Right atrium auricular region (tissue), 2 donors: ENCODE measurements at places on chromosomes 13 and 19. TPM values are rescaled to one million over a fixed set of nuclear protein-coding genes. Genes with fewer than 3 reads are reported as not detected.
A peak's percentile ranks its signal among the peaks of the same experiment; 100 is the strongest.

DNA sequence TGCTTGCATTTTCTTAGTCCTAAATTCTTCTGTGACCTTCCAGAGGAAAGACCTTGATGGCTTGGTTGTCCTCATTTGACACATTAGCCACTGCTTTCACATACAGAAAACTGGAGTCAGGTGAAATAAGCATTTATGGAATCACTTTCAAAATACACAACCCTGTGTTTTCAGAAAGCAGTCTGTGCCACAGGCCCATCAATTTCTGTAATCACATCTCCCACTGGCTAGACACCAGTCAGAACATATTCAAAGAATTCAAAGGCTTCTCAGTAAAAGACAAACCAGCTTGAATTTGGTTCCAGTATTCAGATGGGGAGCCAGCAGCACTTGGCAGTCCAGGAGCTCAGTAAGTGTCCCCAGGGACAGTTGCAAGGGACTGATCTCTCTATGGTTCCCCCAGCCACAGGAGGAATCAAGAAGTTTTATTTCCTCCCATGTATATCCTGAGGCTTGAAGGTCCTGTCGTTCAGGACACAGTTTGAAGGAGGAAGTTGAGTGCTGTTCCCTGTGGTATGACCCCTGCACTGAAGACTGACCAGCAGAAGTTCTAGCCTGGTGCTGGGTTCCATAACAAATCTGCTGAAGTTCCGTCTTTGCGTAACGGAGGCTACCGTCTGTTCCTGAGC, 214.3 kb downstream of the FOXO1 start:
- DNase-seq: no peak

DNA sequence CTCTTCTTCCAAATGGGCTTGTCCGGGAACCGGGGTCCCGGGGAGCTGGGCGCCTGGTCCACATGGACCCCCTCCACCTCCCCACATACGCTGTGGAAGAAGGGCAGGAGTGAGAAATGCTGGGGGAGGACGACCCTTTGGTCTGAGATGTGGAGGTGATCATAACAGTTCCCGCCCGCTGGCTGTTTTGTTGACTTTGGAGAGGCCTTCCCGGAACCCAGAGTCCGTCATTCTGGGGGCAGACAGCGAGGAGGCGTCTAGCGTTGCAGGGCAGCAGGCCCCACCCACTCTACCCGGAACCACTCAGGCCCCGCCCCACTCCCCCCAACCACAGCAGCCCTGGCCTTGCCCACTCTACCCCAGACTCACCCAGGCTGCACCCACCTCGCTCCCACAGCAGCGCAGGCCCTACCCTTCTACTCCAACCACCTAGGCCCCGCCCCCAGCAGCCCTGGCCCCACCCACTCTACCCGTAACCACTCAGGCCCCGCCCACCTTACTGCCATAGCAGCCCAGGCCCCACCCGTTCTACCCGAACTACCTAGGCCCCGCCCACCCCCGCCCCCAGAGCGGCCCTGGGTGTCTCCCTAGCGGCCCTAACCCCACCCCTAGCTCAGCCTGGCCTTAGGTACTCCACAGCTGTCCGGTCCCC, 7.1 kb downstream of the GPR108 start:
- DNase-seq: no peak

GRCh38 chr13:98315466-98315865, 138.4 kb upstream of the RNF113B start:
- no peak for DNase-seq

DNA sequence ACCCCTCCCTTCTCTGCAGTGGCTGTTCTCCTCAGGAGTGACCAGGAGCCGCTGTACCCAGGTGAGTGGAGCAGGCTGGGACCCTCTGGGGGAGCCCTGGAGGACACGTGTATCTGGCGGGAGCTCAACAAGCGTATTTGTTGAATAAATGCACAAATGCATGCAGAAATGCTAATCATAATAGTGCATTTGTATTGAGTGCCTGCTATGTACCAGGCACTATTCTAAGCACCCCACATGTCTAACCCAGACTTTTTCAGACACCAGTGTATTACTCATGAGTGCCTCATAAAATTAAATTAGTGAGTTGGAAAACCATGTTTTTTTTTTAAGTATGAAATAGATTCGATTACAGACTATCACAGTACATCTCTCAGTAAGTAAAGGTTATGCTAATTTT, 7.9 kb downstream of the HPN start:
- no peak for DNase-seq

DNA sequence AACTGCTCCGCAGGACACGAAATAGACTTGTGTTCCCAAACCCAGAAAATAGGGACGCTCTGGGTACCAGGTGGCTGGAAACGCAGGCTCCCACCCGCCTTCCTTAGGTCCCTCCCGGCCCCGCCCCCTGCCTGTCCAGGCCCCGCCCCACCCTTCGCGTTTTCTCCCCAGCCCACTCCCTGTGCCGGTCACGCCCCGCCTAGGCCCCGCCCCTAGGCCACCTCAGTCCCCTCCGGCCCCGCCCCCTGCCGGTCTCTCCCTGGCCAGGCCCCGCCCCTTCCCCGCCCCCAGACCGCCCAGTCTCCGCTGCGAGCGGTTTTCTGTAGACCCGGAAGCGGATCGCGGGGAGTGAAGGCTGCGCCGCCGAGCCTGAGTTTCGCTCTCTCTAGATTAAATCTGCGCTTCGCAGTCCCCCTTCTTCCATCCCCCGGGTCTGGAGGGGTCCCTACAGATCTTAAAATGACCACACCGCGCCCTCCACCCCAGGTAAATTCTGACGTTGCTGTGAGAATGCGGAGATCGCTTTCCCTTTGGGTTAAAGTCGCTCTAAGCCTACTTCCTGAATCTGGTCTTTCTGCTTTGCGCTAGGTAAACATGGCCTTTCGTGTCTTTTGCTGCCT, 3.7 kb upstream of the ZNF665 start:
- DNase-seq: peak; percentile 95

DNA sequence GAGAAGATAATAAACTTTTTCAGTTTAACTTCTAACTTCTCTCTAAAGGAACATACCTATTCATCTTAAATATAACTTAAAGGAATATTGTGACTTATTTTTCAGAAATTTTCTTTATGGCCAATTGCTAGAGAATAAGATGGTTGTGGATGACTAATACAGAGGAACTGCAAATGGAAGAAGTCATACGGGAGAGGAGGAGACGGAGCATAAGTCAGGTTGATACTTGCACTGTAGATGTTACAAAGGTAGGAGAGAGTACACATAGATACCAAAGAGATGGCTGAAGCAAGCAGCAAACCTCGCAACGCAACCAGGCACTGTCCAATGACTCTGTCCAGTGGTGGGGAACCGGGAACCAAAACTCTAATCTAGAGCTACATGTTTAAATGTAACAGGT, 963.4 kb downstream of the PCDH9 start:
- DNase-seq: no peak

The OVOL3 gene
- not detected for total RNA-seq

The GPR183 gene
- total RNA-seq: 7.6 TPM

The SYT5 gene
- 0.08 TPM for total RNA-seq

The GNA15 gene
- 3.0 TPM for total RNA-seq

The SCEL gene
- not detected for total RNA-seq
